ENCODE measurements at places on chromosomes 4 and X.

- DNase-seq = no peak
Measured at GRCh38 chr4:149343614-149344013, 472.0 kb downstream of the IQCM start.

DNA sequence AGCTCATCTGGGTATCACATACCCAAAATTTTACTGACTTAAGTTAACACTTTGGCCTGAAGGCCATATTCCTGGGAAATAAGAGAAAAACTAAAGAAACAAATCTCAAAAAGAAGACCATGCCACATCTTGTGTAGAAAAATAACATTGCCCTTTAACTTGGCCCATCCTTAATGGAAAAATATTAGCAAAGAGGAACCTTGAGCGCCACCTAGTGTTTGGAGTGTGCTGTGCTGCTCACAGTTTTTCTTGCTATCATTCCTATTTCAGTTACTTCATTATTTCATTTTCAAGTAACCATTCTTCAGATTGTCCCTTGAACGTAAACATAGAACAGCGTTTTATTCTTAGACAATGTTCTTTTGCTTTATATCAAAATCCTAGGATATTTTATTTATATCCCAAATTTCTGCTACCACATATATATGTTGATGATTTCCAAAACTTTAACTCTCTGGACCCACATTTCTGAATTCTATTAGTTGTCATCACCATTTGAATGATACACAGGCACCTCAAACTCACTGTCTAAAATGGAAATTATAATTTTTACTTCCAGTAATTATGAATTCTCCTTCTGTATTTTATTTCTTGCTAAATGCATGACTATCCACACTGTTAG is 999.0 kb upstream of the ADGRL3 start:
- no peak for DNase-seq

DNA sequence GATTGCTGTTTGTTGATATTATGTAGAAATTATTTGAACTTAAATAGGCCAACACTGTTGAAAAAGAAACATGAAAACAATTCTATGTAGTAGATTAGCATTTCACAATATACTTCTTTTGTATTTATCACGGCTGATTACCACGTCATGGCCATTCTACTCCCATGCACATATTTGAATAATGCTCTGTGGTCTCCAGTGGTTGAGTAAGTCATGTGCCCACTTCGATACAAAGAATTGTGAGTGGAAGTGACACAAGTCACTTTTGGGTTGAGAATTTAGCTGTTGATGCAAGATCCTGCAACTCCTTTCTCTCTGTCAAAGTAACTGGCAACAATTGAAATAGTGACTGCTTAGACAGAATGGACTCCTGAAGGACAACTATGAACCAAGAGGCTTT is 6.7 kb upstream of the FSTL5 start:
- DNase-seq = no peak

DNA sequence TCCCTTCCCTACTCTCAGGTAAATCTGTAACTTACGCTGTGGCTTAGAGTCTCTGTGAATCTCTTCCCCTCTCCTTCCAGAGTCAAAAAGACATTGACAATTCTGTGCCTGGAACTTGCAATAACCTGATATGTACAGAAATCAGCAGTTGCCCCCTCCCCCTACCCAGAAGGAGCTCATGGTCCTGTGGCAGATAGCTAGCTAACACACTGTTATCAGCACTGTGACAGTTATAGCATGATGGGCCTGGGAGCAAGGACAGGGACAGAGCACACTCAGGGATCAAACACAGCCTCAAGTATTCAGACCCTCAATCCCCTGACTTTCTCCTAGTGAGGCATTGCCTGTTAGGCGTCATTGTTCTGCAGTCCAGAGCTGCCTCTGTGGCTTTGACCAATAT is 18.7 kb upstream of the MAGEA10 start:
- no peak for DNase-seq

GRCh38 chrX:40875476-40875875 is 140.1 kb upstream of the MED14 start:
- DNase-seq = no peak

GRCh38 chr4:187726485-187726884 is 269.1 kb upstream of the ZFP42 start:
- no peak for DNase-seq

- DNase-seq = no peak
Measured at GRCh38 chr4:108846568-108846967, 83.7 kb upstream of the ETNPPL start.

- no peak for DNase-seq
Measured at GRCh38 chr4:102253860-102254259, 91.4 kb downstream of the SLC39A8 start.

DNA sequence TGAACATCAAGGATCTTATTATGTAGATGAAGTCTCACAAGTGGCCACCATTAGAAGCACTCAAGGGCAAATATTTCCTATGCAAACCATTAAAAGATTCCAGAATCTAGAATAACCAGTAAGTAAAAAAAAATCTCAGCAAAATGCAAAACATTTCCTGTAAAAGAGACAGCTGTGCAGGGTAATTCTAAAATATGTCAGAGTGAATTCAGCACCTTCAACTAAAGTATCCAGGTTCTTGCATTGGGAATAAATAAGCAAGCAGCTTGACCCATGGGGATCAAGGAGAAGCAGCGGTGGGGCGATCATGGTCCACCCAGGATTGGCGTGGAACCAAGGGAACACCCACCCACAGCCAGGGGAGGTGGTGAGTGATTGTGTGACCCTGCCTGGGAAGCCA is 2188.9 kb downstream of the PCDH7 start:
- no peak for DNase-seq

- DNase-seq = no peak
Measured at GRCh38 chr4:66842026-66842723, 703.1 kb downstream of the CENPC start.

- DNase-seq = peak; percentile 58
Measured at GRCh38 chrX:30735839-30736238, 82.6 kb downstream of the GK start.

DNA sequence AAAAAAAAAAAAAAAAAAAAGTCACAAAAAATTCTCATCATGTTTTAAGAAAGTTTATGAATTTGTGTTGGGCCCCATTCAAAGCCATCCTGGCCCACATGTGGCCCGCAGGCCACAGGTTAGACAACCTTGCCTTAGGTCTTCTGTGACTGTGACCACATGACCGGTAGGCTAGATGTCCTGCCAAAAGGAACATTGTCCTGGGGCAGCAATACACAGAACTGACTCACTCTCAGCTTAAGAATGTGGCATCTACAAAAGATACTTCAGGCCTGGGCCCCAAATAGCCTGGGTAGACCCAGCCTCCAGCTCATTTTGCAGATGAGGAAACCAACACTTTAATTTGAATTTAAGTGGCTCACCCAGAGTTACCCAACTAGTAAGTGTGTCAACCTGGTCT is 10.0 kb downstream of the AWAT2 start:
- DNase-seq = no peak

GRCh38 chr4:110009550-110009949 is 96.9 kb downstream of the EGF start:
- peak; percentile 80 for DNase-seq
